ENCODE measurements at places on chromosomes 11 and 22.

DNA sequence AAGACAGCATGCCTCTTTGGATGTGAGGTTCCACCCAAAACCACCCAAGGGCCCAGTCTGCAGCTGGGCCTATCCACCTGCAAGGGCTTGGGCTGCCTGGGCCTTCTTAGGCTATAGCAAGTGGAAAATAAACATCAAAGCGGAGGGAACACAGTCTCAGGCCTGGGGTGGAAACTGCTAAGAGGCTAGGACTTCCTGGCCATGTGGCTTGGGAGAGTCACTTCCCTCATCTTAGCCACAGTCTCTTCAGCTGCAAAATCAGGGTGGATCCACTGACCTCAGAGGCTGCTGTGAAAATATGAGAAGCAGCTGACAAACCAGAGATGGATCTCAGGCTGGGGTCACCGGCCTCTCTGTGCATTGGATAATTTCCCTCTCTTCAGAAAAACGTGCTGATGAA lies 30.6 kb upstream of the TFIP11 start:
- DNase-seq: no peak

GRCh38 chr11:86781546-86781945 lies 18.8 kb upstream of the PRSS23 start:
- DNase-seq: no peak

- no peak for DNase-seq
Observed at GRCh38 chr22:46056546-46057245, 79.7 kb upstream of the WNT7B start.

DNA sequence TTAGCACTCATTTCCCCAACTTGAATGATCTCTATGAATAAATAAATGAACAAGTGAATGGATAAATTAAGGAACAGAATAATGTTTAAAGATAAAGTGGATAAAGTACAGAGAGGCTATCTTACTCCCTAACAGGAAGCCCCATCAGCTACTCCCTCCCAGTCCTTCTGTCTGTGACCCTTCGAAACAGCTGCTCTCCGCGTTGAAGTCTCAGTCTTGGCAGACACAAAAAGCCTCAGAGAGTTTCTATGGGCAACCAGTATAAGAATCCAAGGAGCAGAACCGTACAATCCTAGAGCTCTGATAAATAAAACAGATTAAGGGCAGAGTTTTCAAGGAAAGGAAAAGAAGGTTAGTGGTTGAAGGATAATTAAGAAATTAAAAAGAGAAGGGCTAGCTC lies 35.0 kb downstream of the GUCY1A2 start:
- DNase-seq: no peak

DNA sequence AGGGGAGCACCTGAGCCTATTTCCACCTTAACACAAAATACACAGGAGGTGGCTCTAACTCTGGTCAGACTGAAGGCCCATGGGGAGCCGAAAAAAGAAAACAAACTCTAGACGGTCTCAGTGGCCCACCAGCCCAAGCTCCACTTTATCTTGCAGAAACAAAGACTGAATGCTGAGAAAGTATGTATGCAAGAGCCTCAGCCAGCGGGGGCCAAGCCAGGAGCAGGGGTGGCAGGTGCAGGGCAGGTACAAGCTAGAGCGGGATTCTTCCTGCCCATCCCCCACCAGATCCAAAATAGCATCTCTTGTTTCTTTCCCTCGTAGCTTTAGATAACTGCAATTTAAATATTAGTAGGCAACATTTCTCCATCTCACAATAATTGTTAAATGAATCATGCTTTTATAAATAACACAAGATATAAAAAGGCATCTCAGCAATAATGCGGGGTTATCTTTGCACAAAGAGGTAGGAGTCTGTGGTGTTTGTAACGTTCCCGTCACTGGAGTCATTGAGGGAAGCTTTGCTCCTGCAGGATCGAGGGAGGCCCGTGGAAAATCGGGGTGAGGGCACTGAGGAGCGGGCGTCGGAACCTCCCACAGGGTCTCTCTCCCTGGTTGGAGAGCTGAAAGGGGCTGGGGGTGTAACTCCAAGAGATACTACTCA lies 418.0 kb downstream of the SHANK2 start:
- no peak for DNase-seq

DNA sequence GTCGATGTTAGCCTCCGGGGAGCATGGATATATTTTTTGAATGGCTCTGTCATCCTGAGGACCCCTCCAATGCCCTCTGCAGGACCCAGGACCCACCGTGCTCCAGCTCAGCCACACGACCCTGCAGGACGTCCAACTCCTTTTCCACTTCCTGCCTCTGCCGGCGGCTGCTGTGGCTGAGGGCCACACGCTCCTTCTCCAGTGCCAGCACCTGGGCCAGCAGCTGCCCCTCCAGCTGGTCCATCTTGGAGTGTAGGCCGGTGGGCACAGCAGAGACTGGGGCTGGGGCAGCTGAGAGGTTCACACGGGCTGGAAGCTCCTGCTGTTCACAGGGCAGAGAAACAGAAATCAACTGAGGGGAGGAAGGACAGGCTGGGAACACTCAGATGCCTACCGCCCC lies 15.6 kb downstream of the NPTXR start:
- DNase-seq: no peak

DNA sequence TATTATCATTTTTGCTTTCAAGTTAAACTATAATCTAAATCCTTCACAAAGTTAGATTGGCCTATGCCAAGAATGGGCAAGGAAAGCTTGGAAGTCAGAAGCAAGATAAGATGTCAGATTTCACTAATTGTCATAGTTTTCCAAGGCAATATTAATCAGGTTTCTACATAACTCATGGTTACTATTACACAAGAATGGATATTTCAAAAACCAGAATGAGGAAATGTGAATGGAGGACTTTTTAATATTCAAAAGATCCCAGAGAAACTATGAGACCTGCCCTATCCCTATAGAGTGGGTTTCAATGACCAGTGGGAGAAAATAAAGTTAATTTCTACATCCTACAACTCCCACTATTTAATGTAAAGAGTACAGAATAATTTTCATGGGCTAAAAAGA lies 203.2 kb downstream of the CASP12 start:
- DNase-seq: no peak

DNA sequence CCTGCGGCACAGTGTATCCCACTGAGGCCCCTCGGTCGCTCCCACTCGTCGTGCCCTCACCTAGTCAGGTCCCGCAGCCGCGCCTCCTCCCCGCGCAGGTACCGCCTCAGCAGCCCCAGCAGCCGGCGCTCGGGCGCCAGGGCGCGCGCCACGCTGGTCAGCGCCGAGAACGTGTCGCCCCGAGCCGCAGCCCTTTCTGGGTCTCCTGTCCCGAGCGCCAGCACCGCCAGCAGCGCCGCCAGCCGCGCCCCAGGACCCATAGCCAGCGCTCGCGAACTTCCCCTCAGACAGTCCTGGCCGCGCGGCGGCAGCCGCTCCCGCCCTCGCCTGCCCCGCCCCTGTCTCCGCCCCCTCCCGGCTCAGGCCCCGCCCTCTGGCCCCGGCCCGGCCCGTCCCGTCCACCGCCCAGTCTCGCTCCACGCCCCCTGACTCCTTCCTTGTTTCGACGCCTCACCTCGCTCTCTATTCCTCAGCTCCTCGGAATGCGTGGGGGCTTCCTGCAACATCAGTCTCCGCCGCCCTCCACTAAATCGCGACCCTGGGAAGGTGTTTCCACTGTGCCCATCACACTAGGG lies at the start of gene P4HA3:
Gene P4HA3, minus strand, starts transcription at position 289 of the 575 bp plus-strand sequence. Its CDS starts 29 bp downstream, at position 260.
- peak; percentile 80 for DNase-seq

DNA sequence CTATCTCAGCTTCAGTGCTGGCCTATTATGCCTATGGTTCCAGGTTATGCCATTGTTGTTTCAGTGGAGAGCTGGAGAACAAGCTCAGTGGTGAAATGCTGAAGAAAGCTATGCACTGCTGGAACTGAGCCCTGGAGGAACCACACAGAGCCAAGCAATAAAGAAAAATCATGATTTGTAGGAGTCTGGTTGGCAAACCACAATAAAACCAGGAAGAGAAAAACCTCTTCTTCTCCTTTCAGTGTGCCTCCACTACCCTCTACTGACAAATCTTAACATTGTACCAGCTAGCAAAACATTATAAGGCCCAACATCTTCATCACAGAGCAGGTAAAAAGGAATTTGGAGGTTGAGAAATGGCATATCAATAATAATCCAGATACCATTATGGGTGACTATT lies 5.3 kb downstream of the OR51F2 start:
- DNase-seq: no peak

GRCh38 chr11:441418-442274 lies at the start of gene ANO9:
ANO9 (minus strand) TSS chr11:442011; CDS start chr11:441926, 85 bp downstream.
- peak; percentile 82 for DNase-seq

DNA sequence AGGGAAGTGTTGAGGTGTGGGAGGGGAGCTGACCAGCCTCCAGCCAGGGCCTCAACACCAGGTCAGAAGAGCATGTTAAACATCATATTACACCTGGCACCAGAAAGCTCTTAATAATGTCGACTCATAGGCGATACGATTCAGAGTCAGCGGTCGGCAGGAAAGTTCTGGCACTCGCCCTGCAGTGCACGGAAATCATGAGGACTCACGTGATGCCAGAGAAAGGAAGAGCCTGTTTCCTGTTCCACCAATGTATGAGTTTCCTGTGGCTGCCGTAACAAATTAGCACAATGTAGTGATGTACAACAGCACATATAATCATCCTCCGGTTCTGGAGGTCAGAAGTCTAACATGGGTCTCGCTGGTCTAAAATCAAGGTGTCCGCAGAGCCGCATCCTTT lies 198.8 kb downstream of the BARX2 start:
- no peak for DNase-seq

GRCh38 chr11:83292709-83293456 lies 6.7 kb upstream of the CCDC90B start:
- DNase-seq: no peak

GRCh38 chr11:68373815-68374501 lies 61.6 kb downstream of the LRP5 start:
- DNase-seq: no peak

DNA sequence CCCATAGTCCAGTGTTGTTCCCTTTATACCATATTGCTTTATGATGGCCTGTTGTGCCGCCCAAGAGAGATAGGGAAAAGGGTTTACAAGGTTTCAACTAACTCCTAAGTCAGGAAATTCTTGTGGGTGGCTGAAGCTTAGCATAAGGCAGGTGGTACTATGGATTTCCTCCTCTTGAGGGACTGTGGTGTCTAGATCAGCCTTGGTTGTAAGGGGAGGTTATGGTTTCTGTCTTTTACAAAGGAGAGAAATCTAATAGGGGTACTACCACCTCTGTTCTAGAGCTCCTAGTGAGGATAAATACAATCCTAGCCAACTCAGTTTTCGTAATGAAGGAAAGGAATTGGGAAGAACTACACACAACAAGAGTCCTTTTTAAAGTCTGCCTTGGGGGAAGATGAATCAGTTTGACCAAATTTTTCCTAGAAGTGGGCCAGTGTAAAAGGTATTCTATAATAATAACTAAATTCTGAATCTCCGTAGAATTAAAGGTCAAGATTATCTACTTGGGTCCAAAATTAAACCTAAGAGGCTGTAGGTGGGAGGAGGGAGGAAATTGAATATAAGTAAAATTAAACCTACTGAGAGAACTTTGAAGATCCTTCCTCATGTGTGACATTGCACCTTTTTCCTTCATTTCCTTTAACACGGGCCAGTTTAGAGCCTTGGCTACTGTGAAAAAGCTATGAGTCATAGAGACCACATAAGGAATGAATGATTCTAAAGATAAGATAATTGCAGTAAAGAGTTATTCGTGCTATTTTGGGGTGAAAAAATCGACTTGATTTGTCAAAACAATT lies 17.2 kb downstream of the DLAT start:
- DNase-seq: no peak

DNA sequence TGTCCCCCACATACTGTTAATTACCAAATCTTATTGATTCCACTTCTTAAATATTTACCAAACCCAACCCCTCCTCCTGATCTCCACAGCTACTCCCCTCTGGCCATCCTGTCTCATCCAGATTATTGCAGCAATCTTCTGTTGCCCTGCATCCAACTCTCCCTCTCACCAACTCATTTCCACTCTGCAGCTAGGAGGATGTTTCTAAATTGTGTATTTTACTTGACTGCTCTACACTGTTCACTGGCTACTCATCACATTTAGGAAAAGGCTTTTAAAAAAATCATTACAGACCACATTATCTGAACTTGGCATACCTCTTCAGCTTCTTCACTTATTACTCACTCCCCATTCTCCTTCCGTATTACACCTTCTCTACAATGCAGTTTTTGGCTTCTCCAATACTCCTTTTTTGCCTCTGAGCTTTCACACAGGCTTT lies 117.9 kb downstream of the ATG16L2 start:
- no peak for DNase-seq

GRCh38 chr11:88051396-88051795 lies 123.8 kb downstream of the RAB38 start:
- no peak for DNase-seq

- DNase-seq: no peak
Observed at GRCh38 chr11:42967653-42968052, 344.1 kb upstream of the API5 start.

DNA sequence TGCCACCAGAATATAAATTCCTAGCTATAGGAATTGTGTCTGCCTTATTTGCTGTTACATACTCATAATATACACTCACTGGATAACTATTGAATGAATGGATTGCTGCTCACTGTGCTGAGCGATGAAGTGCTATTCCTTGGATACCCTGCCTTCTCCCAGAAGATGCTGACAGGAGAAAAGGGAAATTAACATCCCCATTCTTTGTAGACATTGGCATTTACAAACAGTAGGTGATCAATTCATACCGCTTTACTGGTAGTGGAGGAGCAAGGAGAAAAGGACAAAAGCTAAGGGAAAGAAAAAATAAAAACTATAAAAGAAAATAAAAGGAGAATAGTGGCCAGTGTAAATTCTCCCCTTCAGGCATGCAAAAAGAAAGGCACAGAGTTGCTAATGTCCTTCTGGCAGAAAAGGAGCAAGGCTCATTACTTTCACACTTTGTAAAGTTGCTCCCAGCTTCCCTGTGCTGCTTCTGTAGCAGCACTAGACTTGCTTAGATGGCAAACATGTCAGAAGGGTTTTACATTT lies 183.0 kb downstream of the LUZP2 start:
- no peak for DNase-seq

- DNase-seq: no peak
Observed at GRCh38 chr22:19419086-19419463, 12.5 kb downstream of the HIRA start.

DNA sequence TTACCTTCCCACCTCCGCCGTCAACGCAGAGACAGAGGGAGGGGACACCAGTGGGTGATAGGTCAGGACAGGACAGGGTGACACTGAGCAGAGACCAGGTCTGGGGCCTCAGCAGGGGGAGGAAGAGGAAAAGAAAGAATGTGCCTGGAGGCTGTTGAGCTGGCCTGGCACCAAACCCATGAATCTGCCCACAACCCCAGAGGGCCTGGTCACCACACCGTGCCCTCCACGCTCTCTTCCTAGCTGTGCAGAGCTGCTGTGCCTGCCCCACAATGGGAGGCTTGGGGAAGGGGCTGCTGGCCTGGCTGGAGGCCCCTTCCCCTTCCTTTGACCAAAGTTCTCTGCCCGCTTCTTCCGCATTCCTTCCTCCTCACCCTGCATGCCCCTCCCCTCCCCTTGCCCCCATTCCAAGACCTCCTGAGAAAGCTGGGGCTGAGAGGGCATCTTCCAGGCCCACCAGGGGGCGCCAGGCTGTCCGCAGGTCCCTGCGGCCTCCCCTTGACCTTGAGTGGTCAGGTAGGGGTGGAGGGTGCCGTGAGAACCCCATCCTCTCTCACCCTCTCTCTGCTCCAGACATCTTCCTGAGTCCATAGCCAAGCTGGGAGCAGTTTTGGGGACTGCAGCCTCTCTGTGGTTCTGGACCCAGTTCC lies 11.0 kb upstream of the CACNA1I start:
- DNase-seq: no peak

Measured in activated CD8-positive, alpha-beta memory T cell treated with anti-CD3 and anti-CD28 coated beads for 24 hours (primary cell).